ENCODE measurements at places on chromosomes 4 and X.

DNA sequence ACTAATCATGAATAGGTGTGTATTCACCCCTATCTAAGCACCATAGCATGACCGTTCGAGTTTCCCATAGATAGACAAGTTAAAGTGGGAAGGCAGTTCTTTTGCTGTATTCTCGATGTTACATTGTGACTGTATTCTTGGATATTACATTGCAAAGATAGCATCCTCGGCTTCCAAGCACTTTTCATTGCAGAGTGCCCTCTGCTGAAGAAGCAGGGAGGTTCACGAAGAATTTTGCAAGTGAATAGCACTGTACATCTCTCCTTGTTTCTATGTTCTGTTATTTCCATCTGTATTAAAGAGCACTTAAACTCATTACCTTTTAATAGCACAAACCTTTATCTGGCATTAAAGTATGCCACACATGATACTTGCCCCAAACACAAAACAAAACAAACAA lies 426.7 kb upstream of the ARX start:
- DNase-seq: no peak

DNA sequence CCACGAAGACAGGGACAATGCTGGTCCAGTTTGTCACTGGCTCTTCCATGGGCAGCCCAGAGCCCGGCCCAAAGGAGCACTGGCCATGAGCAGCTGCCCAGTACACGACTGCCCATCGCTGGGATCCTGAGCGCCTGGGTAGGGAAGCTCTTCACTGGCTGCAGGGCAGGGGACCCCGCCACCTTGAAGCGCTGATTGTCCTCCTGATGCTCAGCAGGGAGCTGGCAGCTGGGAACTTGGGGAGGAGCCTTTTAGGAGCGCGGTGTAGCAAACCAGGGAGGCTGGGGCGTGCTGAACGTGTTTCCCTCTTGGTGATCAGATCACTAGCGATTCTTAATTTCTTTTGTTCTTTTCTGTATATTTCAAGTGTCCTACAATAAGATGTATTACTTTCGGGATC lies 1.8 kb downstream of the L1CAM start:
- no peak for DNase-seq

GRCh38 chr4:76579596-76580375 lies 144.8 kb downstream of the SHROOM3 start:
- DNase-seq: peak; percentile 54

DNA sequence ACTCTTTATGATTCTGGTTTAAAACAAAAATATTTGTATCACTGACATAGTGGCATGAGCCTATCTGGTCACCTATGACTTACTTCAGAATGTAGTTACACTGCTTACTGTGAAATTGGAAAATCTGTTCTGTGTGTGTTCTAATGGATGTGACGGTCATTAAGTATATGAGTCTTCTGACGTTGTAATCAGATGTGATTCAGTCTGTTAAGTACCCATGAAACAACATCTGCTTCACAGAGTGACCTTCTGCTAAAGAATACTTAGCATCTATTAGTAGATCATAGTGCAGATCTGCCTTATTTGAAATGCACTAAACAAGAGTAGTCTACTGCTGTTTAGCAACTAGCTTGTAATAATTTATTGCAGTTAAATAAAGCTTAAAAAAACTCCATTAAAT lies 317.1 kb downstream of the DCTD start:
- DNase-seq: no peak

DNA sequence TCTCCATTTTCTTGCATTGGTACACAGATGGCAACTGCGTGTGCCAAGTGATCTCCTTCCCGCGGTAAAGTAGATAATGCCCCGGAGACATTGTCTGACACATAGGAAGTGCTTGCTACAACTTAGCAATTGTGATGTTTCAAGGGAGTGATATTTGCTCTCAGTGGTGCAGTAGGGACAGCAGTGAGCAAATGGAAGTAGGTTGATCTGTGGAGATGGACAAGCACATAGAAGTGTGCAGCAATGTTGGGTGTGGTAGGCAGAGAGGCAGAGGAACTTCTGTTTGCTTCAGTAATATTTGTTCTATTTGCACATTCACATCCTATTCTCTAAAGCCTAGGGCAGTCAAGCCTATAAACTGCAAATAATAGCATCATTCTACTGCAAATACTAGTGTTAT lies 846.7 kb upstream of the PRKX start:
- DNase-seq: no peak

- DNase-seq: no peak
Observed at GRCh38 chrX:48530736-48531135, 8.8 kb upstream of the TBC1D25 start.

DNA sequence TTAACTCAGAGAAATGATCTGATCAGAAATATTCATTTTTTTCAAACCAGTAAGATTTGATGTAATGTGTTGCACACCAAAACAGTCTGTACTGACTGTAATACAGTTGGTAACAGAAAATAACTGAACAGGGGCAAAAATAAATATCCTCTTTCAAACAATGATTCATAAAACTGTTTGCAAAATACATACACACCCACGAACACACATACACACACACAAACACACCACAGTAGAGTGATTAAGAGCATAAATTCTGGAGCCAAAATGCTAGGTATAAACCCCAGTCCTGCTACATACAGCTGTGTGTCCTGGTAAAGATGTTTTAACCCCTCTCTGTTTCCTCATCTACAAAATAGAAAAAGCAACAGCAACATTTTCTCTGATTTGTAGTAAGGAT lies 376.6 kb downstream of the PDGFC start:
- DNase-seq: no peak

DNA sequence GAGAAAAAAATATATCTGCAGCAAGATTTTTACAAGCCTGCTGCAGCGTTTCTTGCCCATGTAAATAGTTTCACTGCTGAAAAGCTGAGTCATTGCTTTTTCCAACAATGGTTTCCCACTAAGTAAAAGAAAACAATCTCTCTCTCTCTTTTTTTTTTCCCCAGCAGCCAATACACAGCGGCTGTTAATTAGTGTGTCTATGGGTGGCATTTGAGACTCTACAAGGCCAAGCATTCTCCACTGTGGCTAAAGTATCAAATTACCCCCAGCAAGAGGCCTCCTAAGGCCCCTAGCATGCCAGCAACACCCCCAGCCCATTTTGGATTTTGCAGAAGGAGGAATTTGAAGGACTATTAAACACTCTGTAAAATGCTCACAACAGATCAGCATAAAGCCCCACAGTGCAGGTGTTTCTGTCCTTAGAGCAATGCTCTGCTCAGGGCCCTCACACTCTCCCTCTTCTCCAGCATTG lies 837.4 kb downstream of the TRIML1 start:
- DNase-seq: peak; percentile 13

DNA sequence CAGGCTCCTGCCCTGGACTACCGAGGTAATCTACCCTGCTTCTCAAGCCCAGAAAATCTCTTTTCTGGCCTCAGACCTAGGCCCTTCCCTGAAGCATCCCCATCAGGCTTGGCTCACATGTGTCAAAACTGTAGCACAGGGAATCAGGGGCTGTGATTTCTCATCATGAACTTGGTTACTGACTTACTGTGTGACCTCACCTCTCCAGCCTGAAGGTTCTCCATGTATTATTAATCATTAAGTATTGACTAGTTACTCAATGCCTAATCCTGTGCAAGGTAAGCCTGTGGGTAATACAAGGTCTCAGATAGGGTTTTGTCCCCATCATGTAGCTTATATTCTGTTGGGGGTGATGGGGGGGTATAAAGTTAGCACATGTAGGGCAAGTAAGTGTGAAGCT lies 6.8 kb downstream of the SRPX2 start:
- no peak for DNase-seq

DNA sequence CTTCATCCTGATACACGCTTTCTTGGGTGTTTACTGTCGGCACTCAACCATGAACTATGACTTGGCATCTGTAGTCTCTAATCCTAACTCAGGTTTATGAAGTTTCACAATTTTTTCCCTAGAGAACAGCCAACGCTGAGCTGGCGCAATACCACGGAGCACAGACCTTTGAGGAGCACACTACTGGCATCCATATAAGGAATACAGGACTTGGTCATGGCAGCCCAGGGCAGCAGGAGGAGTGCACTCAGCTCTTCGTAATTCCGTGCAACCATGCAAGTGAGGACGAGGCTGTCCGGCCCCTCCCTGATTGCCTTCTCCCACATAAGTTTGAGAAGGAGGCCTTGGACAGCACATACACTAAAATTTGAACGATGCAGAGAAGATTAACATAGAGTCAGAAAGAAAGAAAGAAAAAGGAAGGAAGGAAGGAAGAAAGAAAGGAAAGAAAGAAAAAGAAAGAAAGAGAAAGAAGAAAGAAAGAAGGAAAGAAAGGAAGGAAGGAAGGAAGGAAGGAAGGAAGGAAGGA lies 41.0 kb upstream of the PDLIM5 start:
- no peak for DNase-seq

GRCh38 chrX:110172215-110172614 lies 145.7 kb downstream of the AMMECR1 start:
- DNase-seq: no peak

- DNase-seq: no peak
Observed at GRCh38 chrX:8864161-8864560, 63.0 kb upstream of the FAM9A start.

- DNase-seq: no peak
Observed at GRCh38 chr4:7457201-7458065, 22.7 kb upstream of the PSAPL1 start.

DNA sequence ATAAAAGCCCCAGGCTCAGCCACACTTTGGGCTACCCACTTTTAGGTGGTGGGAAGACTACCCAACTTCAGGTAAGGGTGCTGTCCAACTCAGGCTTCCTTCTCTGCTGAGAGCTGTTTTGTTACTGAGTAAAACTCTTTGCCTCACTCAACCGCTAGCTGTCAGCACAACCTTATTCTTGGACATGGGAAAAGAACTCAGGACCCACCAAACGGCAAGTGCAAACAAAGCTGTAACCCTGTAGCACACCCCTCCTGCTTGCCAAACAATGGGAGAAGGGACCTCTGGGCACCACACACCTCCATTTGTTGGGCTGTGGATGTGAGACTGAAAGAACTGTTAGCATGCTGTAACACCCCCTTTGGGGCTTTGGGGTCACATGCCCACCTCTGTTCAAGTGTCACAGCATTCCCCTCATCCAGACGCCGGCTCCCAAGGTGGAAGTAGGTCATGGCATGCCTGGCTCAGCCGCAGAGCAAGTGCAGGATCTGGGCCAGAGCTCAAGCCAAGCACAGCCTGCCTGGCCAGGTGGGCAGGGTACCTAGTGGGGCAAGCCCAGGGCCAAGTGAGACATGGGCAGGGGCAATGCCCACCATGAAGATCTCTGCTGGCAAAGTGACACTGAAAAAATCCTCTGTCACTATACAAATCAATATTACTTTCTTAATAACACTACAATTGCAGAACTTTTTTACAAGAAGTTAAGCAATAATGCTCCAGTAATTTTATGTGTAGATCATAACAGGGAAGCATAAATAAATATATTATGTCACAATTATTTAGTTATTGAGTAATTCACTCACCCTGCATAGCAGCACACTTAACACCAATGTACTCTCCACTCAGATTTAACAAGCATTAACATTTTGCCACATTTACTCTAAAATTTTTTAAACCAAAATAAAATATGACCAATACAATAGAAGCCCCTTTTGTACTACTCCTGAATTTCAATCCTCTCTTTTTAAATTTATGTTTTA lies 107.2 kb downstream of the TBCK start:
- DNase-seq: no peak

- peak; percentile 46 for DNase-seq
Observed at GRCh38 chrX:17081511-17081910, 135.1 kb downstream of the REPS2 start.

GRCh38 chrX:7247346-7247745 lies 99.4 kb upstream of the PUDP start:
- DNase-seq: no peak

DNA sequence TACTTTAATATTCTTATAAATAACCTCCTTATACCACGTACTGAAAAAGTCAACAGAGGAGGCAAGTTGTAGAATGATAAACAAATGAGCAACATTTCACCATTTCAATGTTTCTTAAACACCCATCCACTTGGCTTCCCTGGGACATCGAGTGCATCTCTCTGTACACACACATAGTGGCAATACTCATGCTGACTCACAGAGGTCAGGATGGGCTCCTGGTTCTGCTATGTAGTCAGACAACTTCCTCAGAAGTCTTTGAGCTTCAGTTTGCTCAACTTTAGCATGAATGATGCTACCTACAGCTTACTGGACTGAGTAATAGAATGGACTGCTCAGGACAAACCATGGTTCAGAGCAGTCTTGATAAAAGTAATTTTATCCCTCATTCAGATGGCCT lies 56.9 kb downstream of the MAD2L1 start:
- DNase-seq: no peak

DNA sequence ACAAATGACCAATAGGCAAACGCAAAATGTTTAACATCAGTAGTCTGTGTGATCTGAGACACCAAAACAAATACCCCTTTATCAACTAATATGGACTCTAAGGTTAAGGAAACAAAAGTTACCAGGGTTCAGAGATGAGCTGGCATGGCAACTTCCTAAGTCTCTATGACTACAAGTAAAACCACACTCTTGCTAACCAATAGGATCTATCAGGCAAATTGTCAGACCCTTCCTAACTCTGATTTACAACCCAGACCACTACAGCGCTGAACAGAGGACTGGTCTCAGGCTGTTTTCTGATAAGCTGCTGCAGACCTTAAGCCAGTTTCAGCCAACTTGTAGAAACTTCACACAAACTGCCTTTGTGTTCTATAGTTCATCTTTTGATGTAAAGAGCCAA lies 608.0 kb downstream of the TLL1 start:
- DNase-seq: no peak

DNA sequence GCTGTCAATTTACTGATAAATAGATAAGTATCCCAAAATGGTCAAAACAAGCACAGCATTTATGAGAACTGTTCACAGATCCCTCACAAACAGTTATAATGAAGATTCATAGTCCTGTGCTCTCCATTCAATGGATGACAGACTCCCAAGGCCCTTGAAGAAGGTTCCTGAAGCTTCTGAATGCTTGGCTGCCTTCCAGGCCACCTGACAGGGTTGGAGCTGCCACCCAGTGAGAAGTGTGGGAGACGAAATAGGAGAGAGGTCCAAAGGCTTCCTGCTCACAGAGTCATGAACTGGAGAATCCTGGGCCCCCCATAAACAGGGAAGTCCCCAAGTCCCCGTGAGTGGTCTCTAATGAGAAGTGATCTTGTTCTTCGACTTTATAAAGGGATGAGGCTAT lies 26.0 kb upstream of the ANXA3 start:
- no peak for DNase-seq

GRCh38 chrX:153576961-153577360 lies 22.0 kb downstream of the CCNQ start:
- DNase-seq: no peak

GRCh38 chrX:68415316-68415715 lies 18.0 kb downstream of the OPHN1 start:
- no peak for DNase-seq

- DNase-seq: no peak
Observed at GRCh38 chr4:168098248-168098717, 5.9 kb downstream of the ANXA10 start.

DNA sequence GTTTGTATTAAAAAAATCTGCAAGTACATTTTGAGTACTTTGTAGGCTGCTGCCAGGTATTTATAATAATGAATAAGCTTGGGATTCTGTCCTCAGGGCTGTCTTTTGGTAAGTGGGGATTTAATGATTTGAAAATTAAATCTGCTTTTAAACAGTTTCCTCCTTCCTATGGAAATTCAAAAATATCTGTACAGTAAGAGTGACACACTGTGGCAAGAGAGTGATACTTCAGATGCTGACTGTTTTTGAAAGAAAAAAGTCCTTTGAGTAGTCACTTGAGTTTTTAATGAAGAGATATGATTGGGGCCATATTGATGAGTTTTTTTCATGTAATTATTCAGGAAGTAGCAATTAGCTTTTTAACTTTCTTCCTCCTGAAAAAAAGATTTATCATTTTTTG lies 49.2 kb downstream of the SMARCAD1 start:
- DNase-seq: no peak

GRCh38 chr4:1731180-1731579 lies 9.9 kb downstream of the TACC3 start:
- DNase-seq: no peak
